ENCODE measurements at places on chromosomes 16 and 17.

DNA sequence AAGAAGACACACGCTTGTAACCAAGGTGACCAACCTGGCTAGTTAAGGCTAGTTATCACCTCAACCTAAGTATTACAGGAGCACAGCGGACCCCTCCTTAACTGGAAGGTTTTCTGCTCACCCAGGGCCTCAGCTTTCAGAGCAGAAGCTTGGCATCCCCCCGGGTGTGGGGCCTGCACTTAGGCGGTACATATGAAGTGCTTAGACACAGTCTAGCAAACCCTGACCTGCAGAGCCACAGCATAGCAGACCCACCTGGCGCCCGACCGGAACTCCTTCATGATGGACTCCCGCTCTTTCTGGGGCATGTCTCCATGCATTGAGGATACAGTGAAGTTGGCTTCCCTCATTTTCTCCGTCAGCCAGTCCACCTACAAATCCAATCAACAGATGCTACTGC lies 9.8 kb downstream of the EIF4A3 start:
- no peak for DNase-seq

DNA sequence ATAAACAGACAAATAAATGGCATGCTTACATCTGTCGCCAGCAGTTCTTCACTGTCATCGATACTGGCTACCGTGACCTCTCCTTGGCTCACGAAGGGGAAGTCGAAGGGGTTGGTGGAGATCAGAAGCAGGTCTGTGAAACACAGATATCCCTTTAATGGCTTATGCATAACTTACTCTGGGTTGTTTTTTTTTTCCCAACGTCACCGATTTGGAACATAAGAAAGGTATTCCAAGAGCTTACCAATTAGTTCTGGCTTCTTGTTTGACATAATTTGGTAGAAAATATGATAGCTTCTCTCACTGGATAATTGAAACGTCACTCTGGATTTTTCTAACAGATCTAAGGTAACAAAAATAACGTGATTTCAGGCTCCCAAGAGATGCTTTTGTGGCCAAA lies 18.2 kb downstream of the MYH13 start:
- no peak for DNase-seq

- DNase-seq = no peak
Observed at GRCh38 chr16:14510939-14511799, 118.9 kb downstream of the PARN start.

DNA sequence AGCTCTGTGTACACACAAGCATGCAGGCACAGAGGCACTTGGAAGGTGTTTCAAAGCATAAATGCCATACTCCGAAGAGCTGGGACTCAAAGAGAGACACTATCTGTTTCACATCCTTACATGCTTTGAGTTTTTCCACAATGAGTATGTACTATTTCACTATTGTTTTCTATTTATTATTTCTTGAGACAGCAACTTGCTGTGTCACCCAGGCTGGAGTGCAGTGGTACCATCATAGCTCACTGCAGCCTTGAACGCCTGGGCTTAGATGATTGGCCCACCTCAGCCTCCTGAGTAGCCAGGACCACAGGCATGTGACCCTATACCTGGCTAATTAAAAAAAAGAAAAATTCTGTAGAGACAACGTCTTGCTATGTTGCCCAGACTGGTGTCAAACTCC lies 31.6 kb downstream of the CYB5D2 start:
- no peak for DNase-seq

DNA sequence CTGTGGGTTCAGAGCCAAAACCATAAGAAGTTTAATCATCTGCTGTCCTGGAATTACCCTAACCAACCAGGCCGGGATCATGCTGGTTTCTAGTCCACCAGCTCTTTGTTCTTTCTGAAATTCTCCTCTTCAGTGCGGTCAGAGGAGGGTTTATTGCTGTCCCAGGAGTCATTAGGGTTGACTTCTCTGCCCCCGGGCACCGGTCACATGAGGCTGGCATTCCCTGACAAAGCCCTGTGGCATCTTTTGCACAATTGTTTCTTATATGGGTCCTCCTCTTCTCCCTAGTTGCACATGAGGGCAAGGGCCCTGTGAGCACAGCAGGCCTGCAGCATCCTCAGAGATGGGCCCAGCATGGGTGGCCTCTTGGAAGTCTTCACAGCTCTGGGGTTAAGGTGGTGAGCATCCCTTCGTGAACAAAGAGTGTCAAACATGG lies 243.9 kb downstream of the IRF8 start:
- DNase-seq = no peak

- no peak for DNase-seq
Observed at GRCh38 chr17:17959520-17960361, 12.5 kb downstream of the TOM1L2 start.

DNA sequence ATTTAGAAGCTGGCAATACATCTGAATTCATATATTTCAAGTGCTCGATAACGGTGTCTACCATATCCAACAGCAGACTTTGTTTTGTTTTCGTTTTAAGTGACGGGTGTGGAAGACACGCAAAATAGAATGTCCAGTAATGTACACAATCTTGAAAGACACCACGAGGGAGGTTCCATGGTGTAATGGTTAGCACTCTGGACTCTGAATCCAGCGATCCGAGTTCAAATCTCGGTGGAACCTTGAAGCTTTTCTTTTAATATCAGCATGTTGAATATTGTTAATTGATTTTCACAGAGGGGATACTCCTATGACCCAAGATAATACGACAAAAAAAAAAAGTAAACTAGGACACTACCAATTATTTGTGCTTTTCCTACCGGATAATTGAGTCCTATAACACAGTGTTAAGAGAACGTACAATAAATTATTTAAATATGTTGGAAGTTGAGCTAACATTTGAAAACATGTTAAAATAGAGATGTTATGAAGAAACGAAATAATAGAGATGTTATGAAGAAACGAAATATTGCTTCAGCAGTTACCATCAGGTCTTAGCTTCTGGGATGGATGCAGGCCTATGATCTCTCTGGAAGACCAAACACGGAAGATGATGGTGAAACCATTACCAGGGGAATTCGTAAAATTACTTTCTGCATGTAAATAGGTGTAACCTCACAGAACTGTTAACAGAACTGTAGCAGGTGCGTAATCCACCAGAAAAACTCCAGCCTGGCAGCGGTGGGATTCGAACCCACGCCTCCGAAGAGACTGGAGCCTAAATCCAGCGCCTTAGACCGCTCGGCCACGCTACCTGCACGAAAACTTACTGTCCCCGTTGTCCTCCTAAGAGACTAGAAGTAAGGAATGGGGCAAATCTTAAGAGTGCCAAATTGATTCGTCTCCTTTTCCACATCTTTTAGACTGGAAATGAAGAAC lies 1.5 kb upstream of the ALOXE3 start:
- DNase-seq = peak; percentile 83

DNA sequence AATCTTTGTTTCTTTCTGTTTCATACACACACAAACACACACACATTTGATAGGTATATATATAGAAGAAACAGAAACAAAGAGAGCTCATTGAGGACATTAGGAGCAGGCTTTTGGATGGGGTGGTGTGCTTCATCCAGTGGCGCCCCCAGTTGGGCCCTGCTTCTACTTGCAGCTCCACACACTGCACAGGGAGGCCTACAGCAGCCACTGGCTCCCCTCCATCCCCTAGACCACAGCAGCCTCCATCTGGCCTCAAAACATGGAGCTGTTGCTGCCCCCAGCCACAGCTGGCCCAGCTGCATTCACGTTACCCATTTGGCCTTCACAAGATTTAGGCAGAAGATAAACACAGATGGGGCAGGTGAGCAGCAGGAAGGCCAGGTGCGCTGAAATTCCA lies 33.1 kb upstream of the NF1 start:
- no peak for DNase-seq
